ENCODE measurements at places on chromosomes 5 and 9.

DNA sequence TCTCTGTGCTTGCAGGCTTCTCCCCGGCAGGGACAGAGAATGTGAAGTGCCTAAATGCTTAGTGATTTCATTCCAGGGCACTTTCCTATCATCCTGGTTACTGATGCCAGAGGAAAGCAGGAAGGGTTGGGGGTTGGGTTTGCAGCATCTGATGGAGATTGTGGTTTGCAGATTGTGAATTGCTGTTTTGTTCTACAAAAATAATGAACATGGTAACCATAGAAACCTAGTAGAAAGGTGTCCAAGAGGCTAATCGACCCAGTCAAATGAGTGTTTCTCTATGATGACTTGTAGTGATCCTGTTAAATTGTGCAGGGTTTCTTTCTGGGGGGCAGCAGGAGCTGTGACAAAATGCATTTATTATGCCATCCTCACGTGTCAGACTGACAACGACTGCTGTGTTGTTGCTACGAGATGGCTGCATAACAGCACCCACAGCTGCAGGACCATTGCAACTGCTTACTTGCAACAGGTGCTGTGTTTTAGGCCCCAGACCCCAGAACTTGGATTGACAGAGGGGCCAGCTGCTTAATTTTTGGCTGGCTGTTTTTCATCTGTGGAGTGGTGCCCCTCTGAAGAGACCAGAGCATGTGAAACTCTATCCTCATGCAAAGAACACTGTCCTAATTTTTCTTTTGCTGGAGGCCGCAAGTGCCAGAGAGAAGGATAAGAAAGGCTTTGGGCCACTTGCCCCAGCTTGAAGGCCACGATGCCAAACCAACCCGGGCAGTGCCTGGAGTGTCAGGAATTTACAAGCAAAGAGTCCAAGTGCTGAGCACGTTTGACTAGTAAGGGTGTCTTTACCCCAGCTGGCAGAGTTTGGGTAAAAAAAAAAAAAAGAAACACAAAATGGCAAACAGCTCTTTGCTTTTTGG, 397.8 kb downstream of the GADD45G start:
- DNase-seq, result no peak

DNA sequence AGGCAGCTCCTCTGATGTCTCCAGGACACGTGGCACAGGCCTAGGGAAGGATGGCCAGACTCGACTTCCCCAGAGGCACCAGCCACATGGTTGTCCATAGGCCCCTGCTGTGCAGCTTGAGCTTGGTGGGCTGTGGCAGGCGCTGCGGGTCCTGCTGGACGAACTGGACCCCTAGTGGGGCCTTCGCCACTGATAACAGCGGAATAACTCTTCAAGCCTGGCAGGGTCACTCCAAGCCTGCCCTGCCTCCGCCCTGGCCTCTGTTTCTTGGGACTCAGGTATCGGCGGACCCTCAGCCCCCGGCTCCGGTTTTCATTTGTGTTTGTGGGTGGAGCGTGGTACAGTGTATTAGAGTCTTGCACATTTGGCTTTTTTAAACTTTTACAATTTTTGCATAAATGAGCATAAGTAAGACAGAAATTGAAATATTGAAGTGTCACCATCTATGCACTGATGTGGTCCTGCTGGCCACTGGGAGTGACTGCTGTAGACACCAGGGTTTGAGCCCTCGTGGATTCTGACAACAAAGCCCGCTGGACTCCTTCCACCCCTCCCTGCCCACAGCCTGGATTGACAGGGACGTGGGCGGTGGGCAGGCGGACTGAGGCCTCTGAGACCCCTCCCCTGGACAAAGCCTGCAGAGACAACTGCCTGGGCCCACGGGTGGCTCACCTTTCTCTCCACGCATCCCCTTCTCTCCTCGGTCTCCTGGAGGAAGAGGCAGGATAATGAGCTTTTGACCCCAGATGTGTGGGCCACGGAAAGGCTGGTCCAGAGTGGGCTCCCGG, 3.8 kb downstream of the FCN1 start:
- no peak for DNase-seq

- DNase-seq, result no peak
These were observed 195.2 kb upstream of the TUT7 start for GRCh38 chr9:86549401-86549811.

- DNase-seq, result no peak
These were observed 42.5 kb upstream of the SMARCA2 start for GRCh38 chr9:1972672-1973071.

- DNase-seq, result no peak
These were observed 368 bp downstream of the SH3TC2 start for GRCh38 chr5:149062371-149063016.

- no peak for DNase-seq
These were observed 124.3 kb upstream of the RAI14 start for GRCh38 chr5:34531751-34532360.

DNA sequence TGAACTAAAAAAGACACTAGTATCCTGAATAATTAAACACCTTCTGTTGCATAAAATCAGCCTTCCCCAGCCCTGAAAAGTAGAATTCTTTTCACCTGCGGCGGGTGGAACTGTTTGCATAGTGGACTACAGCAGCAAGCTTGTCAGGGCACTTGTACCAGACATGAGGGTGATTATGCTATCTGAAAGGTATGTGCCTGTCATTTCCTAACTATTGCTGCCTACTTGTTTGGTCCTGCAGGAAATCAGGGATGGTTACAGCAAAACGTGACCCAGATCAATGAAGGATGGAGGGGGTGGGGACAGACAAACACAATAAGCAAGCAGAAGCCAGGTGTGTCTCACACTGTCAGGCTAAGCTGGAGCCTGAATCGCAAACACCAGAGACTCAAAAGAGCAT, 385.6 kb downstream of the MLLT3 start:
- no peak for DNase-seq

- DNase-seq, result no peak
These were observed 16.6 kb downstream of the DMRTA1 start for GRCh38 chr9:22463205-22463604.

DNA sequence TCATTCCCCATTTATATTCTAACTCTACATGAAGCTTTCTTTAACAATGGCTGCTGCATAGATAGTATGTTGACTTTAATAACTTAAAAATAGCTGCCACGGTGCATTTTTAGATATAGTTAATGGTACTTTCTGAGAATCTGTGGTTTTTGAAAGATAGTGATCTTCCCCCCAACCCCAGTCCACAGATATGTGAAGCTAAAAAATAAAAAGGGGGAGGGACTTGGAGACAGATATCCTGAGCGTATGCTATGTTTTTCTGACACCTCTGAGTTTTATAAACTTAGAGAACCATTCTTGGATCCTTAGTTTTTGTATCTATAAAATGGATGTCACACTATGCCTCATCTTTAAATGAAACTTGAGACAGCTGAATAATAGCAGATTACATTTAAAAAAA, 120.5 kb downstream of the SNX18 start:
- no peak for DNase-seq

DNA sequence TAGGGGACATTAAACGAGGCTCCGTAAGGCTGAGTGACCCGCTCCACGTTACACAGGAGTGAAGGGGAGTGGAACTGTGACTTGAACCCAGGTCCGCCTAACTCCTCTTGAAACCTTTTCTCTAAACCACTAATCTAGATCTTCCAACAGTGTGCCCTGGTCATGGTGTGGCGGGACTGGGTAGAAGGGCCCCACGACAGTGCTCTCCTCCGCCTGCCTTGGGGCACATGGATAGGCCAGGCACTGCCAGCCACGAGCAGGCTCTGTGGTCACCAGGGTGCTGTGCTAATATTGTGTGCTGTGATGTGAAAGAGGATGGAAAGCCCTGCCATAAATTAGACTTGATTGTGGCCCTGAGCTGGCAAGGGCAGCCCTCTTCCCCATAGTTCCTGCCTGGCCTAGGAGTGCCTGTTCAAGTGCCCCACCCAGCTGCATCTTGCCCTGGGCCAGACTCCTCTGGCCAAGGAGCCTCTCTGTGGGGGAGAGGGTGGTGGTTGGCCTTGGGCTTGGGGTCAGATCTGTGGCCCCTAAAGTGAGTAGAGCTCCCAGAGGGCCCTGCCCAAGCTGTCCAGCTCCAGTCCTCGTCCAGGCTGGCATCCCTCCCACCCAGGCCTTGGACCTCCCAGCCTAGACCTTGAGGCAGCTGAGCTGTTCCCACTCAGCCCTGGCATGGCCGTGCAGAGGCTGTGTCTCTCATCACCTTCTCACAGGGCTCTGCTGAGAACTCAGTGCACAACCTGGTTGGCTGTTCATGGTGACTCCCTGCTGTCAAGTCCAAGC, 67.8 kb upstream of the TBC1D2 start:
- no peak for DNase-seq

DNA sequence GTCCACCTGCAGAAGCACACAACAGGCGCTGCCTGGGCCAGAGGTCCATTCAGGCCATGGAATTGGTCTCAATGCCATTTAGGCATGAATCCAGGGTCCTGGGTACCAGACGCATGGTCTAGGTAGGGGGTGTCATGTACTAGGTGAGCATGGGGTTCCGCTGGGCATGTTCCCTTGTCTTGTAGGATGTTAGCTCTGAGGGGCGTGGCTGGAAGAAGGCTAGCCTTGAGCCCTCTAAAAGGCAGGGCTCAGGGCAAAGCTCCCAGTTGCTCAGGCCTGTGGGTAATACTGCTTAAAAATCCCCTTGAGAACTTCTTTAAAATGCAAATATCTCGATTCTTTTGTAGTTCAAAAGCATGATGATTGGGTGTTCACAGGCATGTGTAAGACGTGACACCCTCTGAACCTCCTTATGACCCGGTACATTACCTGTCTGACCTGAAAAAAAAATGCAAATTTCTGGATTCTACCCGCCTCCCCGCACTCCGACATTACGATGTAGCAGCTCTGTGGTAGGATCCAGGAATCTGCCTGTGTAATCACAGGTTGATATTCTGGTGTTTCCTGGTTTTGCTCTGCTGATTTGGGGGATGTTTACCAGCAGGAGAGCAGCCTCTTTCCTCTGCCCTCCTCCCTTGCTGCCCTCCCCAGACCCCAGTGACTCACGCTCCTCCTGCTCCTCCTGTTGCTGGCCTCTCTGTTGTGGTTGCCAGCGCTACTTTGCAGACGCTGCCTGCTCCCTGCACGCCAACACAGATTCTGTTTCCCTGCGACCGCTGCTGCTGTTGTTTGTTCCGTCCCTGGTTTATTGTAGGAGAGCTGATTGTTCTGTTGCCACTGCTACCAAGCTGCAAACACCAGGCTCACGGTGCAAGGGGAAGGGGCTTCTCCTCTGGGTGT, 5.7 kb downstream of the TMC1 start:
- peak; percentile 72 for DNase-seq

GRCh38 chr5:9233712-9234111, 312.2 kb downstream of the SEMA5A start:
- DNase-seq, result no peak

- no peak for DNase-seq
These were observed 4.0 kb downstream of the TUT7 start for GRCh38 chr9:86350006-86350760.

GRCh38 chr9:124038790-124039633, 27.4 kb downstream of the LHX2 start:
- DNase-seq, result no peak

- peak; percentile 25 for DNase-seq
These were observed 31.1 kb upstream of the FGF1 start for GRCh38 chr5:142716963-142717362.

- peak; percentile 48 for DNase-seq
These were observed 616 bp upstream of the ENC1 start for GRCh38 chr5:74640954-74641734.

- DNase-seq, result no peak
These were observed 237.0 kb downstream of the PAPPA start for GRCh38 chr9:116390303-116391228.

- DNase-seq, result no peak
These were observed 44.7 kb downstream of the RGS3 start for GRCh38 chr9:113508111-113508749.

DNA sequence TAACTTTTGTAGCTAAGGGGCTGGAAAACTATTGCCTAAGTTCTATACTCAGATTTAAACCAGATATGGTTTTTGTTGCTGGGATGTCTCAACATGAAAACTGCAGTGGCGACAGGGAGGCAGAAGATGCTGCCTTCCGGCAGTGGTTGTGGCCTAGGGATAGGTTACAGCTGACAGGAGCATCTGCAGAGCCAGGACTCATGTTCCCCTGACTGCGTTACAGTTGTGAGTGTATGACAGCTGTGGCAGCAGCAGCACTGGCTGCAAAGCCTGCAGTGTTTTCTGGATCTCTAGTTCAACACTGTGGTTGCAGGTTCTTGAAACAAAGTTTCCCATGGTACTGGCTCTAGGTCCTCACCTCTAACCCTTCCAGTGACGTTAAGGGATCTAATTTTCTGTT, 498.8 kb upstream of the CDH18 start:
- DNase-seq, result no peak

DNA sequence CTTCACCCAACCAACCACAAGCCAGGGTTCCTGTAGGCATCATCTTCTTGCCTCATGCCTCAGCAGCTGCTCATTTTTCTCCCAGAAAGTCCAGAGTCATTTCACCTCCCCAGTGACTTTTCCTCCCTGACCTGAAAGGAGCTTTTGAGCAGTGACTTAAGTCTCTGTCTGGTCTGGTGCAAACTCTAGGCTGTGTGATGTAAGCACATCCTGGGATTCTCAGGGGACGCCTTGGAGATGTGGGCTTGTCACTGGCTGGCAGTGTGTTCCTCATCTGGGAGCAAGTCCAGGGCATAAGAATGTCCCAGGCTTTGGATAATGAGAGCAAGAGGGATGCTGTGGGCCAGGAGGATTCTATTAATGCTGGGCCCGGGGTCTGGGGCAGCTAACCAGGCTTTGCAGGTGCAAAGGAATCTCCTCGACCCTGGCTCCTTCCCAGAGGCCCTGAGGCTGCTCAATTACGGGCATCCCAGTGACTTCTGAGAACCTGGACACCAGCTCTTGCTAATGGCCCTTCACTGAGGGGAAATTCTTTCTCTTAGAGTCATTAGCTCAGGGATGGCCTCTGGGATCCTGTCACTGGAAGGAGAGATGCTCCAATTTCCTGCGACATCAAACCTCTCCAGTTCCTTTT, 211.0 kb upstream of the PANK3 start:
- no peak for DNase-seq

- peak; percentile 35 for DNase-seq
These were observed 5.1 kb downstream of the TLN1 start for GRCh38 chr9:35726931-35727330.

GRCh38 chr9:109912726-109913460, 132.9 kb downstream of the PALM2AKAP2 start:
- DNase-seq, result no peak

- no peak for DNase-seq
These were observed 69.6 kb downstream of the PTPDC1 start for GRCh38 chr9:94153905-94154304.

- DNase-seq, result no peak
These were observed 235.7 kb downstream of the HTR1A start for GRCh38 chr5:63726496-63726895.
